ENCODE measurements at places on chromosomes 3 and 15.
A peak's percentile ranks its signal among the peaks of the same experiment; 100 is the strongest.

DNA sequence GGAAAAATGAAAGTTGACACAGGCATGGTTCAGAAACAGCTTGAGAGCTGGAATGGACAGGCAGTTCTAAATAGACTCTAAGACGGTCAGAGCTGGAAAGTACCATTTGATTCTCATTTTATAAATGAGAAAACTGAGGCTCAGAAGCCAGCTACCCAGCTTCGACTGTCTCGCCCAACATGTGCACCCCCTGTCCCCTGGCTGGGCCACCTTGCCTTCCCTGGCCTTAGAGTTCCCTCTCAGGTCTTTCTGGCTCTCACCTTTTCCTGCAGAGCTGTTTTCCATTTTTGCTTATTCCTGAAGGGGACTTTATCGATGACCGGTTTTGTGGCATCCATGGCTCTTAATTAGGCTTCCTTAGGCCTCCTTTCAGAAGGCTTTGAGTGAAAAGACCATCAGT, 17.3 kb upstream of the DOCK3 start:
- no peak for DNase-seq

- no peak for DNase-seq
These were observed 9.7 kb upstream of the SLMAP start for GRCh38 chr3:57746156-57747010.

- DNase-seq: no peak
These were observed 150.6 kb upstream of the RGMA start for GRCh38 chr15:93239591-93239990.

GRCh38 chr3:197613199-197613598, 57.4 kb upstream of the BDH1 start:
- no peak for DNase-seq

GRCh38 chr3:66481071-66482017, 19.5 kb downstream of the LRIG1 start:
- no peak for DNase-seq

- no peak for DNase-seq
These were observed 336.5 kb downstream of the LPP start for GRCh38 chr3:188490416-188490815.

DNA sequence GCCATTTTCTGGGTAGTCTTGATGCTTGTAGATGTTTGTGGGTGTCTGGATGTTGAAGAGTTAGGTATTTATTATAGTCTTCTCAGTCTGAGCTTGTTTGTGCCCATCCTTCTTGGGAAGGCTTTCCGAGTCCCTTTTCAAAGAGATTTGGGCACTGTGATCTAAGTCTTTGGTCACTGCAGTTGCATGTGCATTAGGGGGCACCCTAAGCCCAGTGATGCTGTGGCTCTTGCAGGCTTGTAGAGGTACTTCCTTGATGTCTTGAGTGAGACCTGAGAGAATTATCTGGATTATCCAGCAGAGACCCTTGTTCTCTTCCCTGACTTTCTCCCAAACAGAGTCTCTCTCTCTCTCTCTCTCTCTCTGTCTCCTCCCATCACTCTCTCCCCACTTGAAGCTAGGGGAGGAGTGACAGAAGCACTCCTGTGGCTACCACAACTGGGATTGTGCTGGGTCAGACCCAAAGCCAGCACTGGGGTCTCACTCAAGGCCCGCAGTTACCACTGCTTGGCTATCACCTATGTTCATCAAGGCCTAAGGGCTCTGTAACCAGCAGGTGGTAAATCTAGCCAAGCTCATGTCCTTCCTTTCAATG, 68.5 kb downstream of the TMCO5A start:
- DNase-seq: no peak

GRCh38 chr3:5001135-5001534, 21.9 kb downstream of the BHLHE40 start:
- peak; percentile 39 for DNase-seq

- DNase-seq: no peak
These were observed 17.5 kb upstream of the PPIB start for GRCh38 chr15:64180235-64180824.

- no peak for DNase-seq
These were observed 62.8 kb downstream of the SCN11A start for GRCh38 chr3:38988955-38989354.

Measured in lower leg skin (tissue), 4 donors.